CD4-positive, alpha-beta T cell treated with Interferon alpha-2 for 1 hour (primary cell): ENCODE measurements at places on chromosomes 12 and 14.

DNA sequence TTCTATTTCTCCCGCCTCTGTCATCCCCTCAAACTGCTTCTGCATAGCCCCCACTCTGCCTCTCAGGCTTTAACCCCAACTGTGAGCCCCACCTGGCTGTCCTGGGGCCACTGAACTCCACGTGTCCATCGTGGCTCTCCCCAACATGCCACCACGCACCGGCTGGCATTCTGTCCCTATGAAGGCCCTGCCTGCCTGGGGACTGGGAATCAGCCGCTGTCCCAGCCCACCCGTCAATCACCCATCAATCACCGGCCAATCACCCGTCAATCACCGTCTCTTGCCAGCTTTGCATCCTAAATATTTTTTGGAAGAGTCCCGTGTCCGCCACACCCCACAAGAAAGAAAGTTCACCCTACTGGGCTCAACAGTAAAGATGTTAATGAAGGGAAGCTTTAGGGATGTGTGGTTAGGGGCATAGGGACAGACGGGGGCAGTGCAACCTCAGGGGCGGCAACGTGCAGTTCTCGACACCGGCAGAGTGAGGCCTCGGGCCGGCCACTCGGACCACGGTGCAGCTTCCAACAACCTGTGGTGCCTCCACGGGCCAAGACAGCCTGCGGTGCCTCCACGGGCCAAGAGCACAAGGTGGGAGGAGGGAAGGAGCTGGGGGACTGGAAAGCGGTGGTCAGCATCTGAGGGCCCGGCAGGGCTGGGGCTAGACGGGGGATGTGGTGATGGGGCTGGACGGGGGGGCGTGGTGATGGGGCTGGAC, 85.6 kb downstream of the GALNT9 start:
- no peak for DNase-seq

DNA sequence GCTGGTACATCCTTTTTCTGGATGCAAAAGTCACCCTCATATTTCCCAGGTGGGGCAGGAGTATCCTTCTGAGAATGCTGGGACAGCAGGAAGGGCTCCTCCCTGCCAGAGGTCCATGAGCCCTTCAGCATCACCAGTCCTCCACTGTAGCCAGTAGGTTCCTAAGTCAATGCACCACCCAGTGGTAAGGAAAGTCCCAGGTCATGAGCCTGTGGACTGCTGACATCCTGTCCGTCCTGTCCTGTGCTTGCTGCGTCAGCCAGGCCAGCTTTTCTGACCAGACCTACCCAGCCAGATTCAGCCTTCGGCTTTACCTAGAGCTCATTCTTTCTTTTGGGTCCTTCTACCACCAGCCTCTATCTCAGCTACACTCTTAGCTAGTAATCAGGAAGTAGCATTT, 23.0 kb upstream of the ACTN1 start:
- DNase-seq, result no peak

- no peak for DNase-seq
Measured at GRCh38 chr14:93879362-93879983, 47.7 kb upstream of the FAM181A start.

DNA sequence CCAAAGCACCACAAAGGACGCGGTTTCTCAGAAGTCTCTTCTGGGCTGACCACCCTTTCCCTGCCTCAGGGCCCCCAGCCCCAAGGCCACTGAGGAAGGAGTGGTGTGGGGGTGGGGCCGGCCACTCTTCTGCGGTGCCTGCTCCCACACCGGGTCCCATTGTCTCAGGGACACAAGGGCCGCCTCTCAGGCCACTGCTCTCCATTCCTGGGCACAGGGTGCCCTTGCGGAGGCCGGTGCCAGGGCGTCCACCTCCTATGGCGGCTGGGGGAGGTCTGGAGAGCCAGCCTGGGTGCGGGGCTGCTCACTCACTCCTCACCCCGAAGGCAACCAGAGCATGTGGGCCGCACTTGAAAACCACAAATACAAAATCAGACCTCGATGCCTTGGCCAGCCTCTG, 44.1 kb downstream of the PRIMA1 start:
- DNase-seq, result no peak

DNA sequence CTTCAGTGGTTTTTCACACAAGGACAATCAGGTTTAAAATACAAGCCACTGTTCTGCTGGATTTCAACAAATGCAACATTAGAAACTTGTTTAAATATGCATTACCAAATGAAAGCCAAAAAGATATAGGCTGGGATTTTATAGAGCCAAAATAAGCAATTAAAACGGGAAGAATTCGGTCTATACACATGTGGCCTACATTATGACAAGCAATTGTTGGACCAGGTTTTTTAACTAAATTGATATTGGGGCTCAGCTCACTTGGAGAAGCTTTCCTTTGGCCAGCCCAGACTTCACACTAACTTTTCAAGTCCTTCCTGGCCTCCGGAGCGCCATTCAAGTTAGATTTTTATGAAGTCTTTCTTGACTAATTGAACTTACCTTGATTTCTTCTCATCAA, 16.9 kb upstream of the PDE3A start:
- DNase-seq, result no peak

GRCh38 chr12:3157581-3158323, 80.6 kb downstream of the TSPAN9 start:
- no peak for DNase-seq

DNA sequence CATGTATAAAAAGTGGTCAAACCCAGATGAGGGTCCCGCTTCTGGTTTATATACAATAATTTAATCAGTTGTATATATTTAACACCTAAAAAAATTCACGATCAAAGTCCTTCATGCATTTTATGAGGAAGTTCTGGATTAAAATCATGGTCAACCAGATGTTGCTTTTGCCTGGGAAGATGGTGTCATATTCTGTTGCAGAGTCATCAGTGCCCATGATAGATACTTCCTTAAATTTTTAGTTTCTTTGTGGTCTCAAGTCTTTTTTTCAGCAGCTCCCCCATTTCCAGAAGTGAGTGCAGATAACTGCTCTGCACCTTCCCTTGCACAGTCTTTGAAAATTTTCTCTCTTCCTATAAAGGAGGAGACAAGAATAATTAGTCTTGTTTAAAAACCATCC, 16.1 kb downstream of the ERP29 start:
- no peak for DNase-seq

DNA sequence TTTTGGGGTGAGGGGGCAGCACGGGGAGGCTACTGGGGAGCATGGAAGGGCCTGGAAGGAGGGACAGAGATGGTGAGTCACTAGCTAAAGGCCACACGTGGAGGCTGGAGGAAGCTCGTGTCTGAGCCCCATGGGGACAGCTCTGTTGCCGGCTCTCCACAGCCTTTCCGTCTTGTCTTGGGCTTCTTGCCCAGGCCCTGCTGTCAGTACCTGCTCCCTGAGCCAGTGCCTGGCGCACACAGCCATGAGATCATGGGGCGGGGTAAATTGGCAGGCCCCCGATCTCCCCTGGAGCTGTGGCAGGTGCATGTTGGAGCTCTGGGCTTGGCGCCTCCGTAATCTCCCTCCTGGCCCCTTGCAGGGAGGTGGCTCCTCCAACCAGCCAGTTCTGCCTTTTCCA, 16.1 kb upstream of the KRT80 start:
- no peak for DNase-seq

- DNase-seq, result no peak
Measured at GRCh38 chr12:109926488-109927210, 26.6 kb downstream of the TCHP start.

GRCh38 chr12:50568338-50569091, 63.7 kb downstream of the DIP2B start:
- no peak for DNase-seq

- DNase-seq, result no peak
Measured at GRCh38 chr12:32536000-32536345, 136.6 kb downstream of the FGD4 start.

DNA sequence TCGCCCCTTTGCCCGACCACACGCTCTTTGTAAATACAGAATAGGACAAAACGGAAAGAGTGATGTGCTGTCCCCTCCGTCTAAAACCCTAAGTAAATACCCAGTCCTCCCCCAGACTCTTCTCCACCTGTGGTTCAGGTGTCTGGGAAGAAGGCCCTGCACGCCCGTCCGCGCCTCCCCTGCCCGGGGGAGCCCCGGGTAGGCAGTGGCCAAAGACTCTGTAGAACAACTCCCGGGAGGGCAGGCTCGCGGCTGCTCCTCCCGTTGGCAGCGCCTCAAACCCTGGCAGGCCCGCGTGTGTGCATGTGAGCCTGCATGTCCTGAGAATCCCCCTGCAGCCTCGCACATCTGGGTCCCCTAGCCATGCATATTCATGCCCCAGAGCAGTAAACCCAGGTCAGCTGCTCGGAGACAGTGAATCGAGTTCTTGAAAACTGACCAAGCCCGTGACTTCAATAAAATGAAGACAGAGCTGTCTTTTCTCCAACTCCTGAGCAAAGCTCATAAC, 165.8 kb downstream of the MON2 start:
- DNase-seq, result no peak

DNA sequence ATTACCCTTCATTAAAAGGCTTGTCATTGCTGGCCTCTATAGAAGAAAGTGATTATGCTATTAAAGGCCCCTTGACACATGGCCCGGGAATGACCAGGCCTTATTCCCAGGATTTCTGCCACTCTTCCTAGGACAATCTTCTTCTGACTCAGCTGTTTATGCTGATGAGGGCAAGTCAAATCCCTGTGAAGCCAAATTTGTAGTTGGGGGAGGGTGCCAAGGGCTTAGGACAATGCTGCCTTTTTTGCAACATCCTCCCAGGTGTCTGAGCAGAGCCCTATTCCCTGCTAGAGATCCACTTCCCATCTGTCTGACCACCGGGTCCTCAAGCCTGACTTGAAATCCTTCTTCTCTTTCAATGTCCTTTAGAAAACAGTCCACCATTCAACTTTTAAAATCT, 230.7 kb upstream of the SRRM4 start:
- DNase-seq, result no peak

- no peak for DNase-seq
Measured at GRCh38 chr12:114340231-114340630, 65.7 kb downstream of the TBX5 start.
